Kasumi-1 (cell line): ENCODE measurements at places on chromosomes 6 and 20.

DNA sequence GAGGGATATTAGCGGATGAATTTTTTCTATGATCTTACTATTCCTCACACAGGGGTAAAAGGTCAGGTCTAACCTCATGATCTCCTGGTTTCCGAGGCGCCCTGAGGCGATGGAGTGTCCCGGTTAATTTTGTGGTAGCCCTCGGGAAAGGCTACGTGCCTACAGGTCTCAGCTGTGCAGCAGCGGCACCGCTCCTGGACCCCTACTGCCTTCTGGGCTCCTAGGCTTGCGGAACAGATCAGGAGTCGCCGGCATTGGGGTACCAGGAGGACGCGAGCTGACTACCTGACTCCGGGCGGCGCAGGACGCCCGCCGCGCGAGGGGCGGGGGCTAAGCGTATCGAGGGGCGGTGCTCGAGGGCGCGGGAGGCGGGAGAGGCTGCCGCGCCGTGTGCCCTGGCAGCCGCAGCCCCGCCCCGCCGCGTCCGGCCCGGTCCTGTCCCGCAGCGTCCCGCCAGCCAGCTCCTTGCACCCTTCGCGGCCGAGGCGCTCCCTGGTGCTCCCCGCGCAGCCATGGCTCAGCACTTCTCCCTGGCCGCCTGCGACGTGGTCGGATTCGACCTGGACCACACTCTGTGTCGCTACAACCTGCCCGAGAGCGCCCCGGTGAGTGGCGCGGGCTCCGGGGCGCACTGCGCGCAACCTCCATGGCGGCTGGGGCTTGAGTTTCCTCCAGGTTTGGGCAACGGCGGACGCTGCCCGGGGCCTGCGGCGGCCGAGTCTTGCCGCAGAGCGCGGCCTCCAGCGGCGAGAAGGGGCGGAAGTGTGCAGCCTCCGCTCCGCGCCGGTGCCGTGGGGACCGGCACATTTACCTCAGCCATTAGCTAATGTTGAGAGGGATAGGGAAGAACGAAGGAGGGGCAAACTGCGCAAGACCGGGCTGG lies at the start of gene NT5DC1:
TSS of gene NT5DC1 (plus strand) at position 435 of the 883 bp plus-strand sequence. CDS start at position 513, 78 bp downstream.
- peak; percentile 77 for DNase-seq

GRCh38 chr6:89134723-89135122 lies 11.1 kb upstream of the PM20D2 start:
- DNase-seq: no peak

GRCh38 chr6:71015392-71015791 lies 58.5 kb upstream of the B3GAT2 start:
- no peak for DNase-seq

GRCh38 chr6:96826865-96827264 lies 10.4 kb downstream of the GPR63 start:
- DNase-seq: no peak

DNA sequence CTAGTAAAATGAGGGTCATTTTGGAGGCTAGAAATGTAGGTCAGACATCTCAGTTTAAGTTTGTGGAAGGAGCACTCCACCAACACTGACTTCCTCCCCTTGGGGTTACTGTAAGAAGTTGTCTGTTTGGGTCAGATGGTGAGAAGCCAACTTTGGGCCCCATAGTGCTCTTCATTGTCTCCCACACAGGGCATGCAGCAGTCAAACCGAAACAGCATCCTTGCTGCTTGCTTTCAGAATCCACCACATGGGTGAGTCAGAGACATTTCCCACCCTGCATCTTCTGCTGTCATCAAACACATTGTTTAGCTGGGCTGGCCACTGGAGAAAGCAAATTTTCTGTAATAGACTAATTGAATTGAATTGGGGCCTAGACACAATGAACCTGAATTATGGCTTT lies 16.8 kb downstream of the IL17F start:
- no peak for DNase-seq

GRCh38 chr6:27667657-27668441 lies 194.9 kb upstream of the ZNF184 start:
- DNase-seq: peak; percentile 36

DNA sequence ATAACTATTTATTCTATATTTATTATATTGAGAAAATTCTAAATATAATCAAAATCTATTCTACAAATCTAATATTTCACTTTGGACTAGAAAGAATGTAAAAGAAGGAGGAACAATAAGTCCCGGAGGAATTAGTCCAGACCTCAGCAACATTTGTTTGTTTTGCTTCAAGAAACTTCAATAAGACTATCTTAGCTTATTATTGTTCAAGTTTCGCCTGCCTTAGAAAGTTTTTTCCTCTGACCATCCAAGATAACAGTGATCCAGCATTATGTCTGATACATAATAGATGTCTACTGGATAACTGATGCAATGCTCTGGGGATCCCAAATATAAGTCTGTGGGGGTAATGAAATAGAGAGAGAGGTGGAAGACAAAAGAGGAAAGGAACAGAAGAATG lies 28.7 kb upstream of the NT5E start:
- no peak for DNase-seq

DNA sequence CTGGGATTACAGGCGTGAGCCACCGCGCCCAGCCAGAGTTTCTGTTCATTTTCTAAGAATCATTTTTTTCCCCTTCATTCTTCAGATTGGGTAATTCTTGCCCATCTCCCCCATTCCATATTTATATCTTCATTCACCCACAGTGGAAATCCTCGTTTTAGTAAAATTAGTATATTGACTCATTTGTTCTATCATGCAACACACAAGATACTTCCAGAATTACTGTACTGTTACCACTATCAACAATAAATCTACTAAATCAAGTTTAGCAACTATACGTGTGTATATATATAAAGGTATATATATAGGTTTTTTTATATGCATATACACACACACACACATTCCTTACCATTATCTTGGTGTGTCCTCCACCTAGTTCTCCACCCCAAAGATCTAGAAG lies 41.2 kb upstream of the KCNG1 start:
- no peak for DNase-seq

DNA sequence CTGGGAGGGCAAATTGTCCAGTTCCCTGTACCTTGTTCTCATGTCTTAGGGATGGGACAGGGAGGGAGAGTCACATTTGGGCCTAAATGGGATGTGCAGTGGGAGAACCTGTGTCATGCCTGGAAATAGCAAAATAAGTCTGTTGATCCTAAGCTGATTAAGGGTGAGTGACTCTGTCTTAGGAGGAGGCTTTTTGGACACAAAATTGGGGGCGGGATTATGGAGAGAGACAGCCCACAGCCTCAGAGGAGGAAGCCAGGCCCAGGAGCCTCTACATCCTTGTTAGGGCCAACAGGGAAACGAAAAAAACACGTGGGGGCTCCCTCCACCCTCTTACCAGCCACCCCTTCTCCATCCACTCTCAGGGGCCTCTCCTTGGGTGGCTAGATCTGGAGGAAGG lies 2.2 kb downstream of the KCNB1 start:
- no peak for DNase-seq
